ENCODE measurements at places on chromosomes 13 and 19.

DNA sequence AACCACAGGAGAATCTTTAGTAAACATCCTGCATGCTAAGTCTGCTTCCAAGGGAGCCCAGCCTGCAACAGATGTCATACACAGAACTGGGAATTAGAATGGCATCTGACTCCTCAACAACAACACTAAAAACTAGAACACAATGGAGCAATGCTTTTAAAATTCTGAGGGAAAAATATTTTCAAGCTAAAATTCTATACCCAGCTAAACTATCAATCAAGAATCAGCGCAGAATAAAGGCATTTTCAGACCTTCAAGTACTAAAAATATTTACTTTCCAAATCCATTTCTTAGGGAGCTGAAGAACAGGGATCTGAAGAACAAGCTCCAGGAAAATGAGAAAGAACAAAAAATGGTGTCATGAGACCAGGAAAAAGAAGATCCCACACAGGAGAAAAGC, 46.9 kb upstream of the CHST8 start:
- DNase-seq: no peak

GRCh38 chr13:45786293-45786920, 65.1 kb downstream of the SIAH3 start:
- no peak for DNase-seq

GRCh38 chr19:50924586-50924985, 13.4 kb upstream of the KLK4 start:
- no peak for DNase-seq

DNA sequence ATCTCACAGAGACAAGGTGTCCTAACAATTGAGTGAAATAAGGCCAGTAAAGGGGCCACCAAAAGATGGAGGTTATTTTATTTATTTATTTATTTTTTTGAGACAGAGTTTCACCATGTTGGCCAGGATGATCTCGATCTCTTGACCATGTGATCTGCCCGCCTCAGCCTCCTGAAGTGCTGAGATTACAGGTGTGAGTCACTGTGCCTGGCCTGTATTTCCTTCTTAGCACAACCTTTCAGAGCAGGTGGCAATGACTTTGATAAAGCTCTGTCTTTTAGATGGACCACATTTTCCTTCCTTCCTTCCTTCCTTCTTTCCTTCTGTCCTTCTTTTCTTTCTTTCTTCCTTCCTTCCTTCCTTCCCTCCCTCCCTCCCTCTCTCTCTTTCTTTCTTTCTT, 11.0 kb upstream of the DOCK6 start:
- DNase-seq: no peak

- DNase-seq: no peak
These were observed 8.5 kb upstream of the ZNF91 start for GRCh38 chr19:23403581-23404324.

All from fibroblast of upper back skin (primary cell).